ENCODE measurements at places on chromosomes 6 and 20. TPM values are rescaled to one million over a fixed set of nuclear protein-coding genes. Genes with fewer than 3 reads are reported as not detected.
A peak's percentile ranks its signal among the peaks of the same experiment; 100 is the strongest.

GRCh38 chr6:9647071-9647445 is 767.8 kb downstream of the TFAP2A start:
- no peak overlapping the region for H3K4me3 ChIP-seq
- no peaks in the 10 kb centered on the region for H3K4me1 ChIP-seq
- H3K27ac ChIP-seq = no peak overlapping the region
- H3K27me3 ChIP-seq = no peaks in the 10 kb centered on the region

- H3K27me3 ChIP-seq = no peaks in the 10 kb centered on the region
- no peaks in the 10 kb centered on the region for H3K36me3 ChIP-seq
- DNase-seq = no peak
These were observed 6.2 kb upstream of the FLRT3 start for GRCh38 chr20:14343491-14344065.

- no peak overlapping the region for H3K4me3 ChIP-seq
- H3K27ac ChIP-seq = no peak overlapping the region
- H3K4me1 ChIP-seq = no peaks in the 10 kb centered on the region
- H3K36me3 ChIP-seq = no peaks in the 10 kb centered on the region
- DNase-seq = no peak
- H3K27me3 ChIP-seq = no peaks in the 10 kb centered on the region
These were observed 37.7 kb downstream of the ZBTB9 start for GRCh38 chr6:33492093-33492492.

DNA sequence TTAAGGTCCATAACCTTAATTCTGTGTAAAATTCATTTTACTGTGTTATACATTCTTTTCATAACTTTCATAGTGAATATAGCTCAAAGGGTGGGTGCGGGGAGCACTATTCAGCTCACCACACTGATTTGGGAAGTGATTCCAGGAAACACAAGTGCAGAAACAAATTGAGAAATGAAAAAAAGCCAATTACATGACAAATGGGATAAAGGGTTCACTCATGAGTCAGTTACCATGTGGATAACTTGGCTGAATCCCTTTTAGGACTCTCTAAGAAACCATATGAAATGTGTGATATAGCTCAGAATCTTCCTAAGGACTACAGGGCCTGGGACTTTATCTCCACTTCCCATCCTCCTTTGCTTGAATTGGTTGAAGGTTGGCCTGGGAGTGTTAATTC is 3.1 kb upstream of the BTN2A1 start:
- H3K27ac ChIP-seq = no peak overlapping the region
- no peak for DNase-seq
- peaks cover 18% of the 10 kb centered on the region for H3K4me1 ChIP-seq

DNA sequence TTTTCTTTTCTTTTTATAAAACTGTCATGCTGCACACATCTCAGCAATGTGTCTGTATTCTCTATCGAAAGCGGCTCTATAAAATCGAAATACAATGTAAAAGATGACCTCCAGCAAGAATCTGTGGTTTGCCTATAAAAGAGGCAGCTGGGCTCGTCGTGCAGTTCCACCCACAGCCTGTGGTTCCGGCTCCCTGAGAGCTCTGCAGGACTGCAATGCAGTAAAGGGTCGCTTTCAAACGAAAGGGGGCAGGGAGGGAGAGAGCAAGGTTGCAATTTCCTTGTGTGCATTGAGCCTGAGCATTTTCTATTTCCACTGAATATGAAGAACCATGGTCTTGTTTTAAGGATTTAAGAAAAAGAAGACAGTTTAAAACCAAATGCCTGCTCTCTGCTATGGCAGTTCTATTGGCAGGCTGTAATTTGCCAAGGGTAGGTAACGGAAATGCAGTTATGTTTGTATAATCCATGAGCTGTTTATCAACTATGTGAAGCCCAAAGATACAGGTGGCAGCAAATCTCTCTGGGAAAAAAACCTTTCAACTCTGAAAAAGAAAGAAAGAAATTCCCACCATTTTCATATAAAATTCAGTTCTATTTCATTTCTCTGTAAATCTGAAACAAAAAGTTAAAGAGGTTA is 236.5 kb downstream of the HACE1 start:
- H3K4me1 ChIP-seq = peaks cover 4% of the 10 kb centered on the region
- no peaks in the 10 kb centered on the region for H3K36me3 ChIP-seq
- no peak overlapping the region for H3K4me3 ChIP-seq

GRCh38 chr20:56943946-56944945 is 315.1 kb downstream of the TFAP2C start:
- peak overlapping the region; percentile 15 for H3K27ac ChIP-seq
- H3K4me3 ChIP-seq = no peak overlapping the region
- H3K27me3 ChIP-seq = peaks cover 6% of the 10 kb centered on the region
- peaks cover 22% of the 10 kb centered on the region for H3K4me1 ChIP-seq
- peaks cover 15% of the 10 kb centered on the region for H3K36me3 ChIP-seq

DNA sequence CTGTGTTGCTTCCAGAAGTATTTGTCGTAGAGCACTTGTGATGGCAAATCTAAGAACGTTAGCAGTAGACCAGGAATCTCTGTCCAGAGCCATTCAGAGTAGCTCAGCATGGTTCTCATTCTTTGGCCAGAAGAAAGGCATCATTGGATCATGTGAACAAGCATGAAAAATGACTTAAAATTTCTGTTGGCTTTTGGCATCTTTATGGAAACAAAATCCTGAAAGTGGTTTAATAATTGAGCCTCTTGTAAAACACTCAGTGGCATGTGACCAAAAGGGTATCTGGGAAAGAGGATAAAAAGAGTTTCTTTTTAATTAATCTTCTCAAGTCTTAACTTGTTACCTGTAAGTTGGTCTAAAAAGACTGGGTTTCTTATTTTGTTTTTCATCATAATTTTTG is 55.2 kb downstream of the PTPN1 start:
- no peak for DNase-seq
- peaks cover 2% of the 10 kb centered on the region for H3K4me1 ChIP-seq
- H3K27ac ChIP-seq = no peak overlapping the region
- H3K36me3 ChIP-seq = no peaks in the 10 kb centered on the region

DNA sequence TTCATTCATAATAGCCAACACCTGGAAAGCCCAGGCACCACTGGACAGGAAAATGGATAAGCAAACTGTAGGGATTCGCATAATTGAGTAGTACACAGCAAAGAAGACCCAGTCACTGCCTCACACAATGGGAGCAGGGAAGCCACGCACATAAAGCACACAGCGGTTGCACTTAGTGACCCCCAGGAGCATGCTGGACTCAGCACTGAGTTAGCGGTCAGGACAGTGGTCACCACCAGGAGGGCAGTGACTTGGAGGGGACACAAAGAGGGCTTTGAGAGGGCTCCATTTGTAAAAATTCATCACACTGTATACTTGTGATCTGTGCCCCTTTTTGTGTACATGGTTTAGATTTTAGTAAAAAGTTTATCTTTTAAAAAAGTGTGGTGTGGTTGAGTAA is 2.4 kb upstream of the BPIFB3 start:
- no peak overlapping the region for H3K4me3 ChIP-seq
- peaks cover 12% of the 10 kb centered on the region for H3K27me3 ChIP-seq
- no peak overlapping the region for H3K27ac ChIP-seq
- no peak for DNase-seq
- peaks cover 14% of the 10 kb centered on the region for H3K4me1 ChIP-seq

DNA sequence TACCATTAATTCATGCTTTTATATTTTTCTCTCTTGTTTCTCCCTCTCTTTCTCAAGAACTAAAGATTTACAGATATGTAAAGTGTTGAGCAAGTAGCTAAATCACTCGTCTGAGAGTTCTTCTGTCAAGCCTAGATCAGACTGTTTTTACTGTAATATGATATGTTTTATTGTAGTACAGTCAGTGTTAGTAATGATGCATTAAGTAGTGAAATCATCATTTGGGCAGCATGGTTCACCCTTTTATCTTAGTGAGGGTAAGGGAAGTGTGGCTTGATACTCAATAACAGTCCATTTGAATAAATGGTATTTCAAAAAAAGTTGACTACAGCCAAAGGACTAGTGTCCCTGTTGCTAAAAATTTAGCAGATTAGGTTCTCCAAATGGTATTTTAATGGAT is 9.2 kb downstream of the CYB5R4 start:
- H3K27me3 ChIP-seq = no peaks in the 10 kb centered on the region
- H3K4me1 ChIP-seq = no peaks in the 10 kb centered on the region
- no peak overlapping the region for H3K4me3 ChIP-seq

DNA sequence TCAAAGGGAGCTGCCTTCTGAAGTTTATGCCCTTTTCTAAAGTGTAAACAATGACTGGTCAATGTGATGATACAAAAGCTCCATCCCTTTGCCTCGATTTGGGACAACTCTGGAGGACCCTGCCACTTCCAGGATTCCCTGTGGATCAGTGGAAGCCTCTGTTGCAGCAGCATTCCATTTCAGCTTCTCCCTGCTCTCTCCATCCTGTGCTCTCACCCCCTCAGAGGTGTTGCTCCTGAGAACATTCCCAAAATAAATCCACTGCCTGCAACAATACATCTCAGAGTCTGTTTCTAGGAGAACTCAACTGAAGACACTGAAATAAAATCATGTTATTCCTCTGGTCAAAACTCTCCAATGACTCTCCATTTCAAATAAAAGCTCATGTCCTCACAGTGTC is 263.6 kb downstream of the HACE1 start:
- no peak overlapping the region for H3K4me3 ChIP-seq
- H3K4me1 ChIP-seq = peaks cover 4% of the 10 kb centered on the region
- no peak for DNase-seq
- peaks cover 4% of the 10 kb centered on the region for H3K27me3 ChIP-seq

DNA sequence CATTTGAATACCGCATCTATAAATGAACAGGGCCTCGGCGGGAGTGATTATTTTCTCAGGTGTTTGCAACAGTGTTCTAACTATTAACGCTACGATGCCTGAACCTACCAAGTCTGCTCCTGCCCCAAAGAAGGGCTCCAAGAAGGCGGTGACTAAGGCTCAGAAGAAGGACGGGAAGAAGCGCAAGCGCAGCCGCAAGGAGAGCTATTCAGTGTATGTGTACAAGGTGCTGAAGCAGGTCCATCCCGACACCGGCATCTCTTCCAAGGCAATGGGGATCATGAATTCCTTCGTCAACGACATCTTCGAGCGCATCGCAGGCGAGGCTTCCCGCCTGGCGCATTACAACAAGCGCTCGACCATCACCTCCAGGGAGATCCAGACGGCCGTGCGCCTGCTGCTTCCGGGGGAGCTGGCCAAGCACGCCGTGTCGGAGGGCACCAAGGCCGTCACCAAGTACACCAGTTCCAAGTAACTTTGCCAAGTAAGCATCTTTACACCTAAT is 70.9 kb downstream of the HFE start:
- no peaks in the 10 kb centered on the region for H3K36me3 ChIP-seq
- peak; percentile 67 for DNase-seq
- peak overlapping the region; percentile 90 for H3K27ac ChIP-seq

DNA sequence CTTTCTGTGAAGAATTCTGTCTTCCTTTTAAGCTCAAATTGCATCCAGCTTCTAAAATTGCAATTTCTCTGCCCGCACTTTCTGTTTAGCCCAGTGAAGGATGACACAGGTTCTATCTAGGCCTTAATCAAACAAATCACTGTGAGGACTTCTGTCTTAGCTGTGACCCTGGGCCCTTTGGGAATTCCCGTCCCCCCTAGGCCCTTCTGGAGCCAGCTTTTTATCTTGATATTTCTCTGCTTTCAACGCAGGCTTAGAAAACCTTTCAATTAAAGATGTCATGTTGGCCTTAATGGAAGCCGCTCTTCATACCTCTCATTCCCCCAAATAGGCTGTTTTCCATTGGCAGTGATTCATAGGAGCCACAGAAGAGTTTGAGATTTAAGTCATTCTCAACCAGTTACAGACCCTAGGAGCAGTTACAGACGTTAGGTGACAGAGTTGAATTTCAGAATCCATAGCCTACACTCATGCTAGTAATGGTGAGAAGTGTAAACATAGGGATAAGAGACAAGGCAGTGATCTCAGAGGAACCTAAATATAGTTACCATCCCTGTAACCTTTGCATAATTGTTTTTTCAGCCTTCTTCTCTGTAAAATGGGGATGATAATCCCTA is 74.8 kb upstream of the FLRT3 start:
- H3K4me1 ChIP-seq = peaks cover 20% of the 10 kb centered on the region
- no peaks in the 10 kb centered on the region for H3K27me3 ChIP-seq
- no peak overlapping the region for H3K4me3 ChIP-seq

DNA sequence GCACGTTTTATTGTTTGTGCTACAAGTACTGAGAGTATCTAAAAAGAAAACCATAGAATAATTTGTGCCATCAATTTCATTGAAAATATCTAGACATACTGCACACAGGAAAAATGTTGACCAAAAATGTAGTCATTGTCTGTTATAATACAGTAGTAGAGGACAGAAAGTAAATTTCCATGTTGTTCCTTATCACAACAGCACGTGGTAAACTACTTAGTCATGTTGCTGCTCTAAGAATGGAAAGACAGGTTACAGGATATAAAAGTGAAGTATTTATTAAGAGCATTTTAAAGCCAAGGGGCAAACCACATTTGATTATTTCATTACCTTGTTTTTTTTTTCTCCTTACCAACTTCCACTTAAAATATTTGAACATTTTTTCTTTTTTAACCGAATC is 89.0 kb upstream of the CEP85L start:
- H3K27ac ChIP-seq = peak overlapping the region; percentile 56
- no peak for DNase-seq
- peaks cover 13% of the 10 kb centered on the region for H3K4me1 ChIP-seq
- H3K36me3 ChIP-seq = no peaks in the 10 kb centered on the region

DNA sequence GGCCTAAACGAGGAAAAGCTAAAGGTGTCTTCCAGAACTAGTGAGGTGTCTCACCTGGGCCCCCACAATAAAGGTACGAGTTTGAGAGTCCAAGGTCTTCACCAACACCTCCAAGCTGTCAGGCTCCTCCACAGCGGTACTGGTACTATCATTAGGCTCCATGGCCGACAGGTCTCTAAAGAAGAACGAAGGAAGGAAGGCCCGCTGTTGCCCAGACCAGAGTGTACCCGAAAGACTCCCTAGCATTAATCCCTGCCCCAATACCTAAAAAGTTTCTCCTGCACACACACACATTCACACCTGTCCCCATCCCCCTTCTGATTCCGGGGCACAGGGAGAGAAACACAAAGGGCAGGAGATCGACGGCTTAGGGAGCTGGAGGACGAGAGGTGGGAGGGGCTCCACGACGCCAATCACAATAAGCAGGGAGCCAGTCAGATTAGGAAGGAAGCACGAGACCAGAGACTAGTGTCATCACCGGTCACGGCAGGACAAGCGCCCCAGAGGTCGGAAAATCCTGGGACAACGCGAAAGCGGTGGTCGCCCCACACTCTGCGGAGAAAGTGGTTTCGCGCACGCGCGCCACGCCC is 764 bp downstream of the BAG6 start:
- DNase-seq = peak; percentile 80
- peaks cover 4% of the 10 kb centered on the region for H3K36me3 ChIP-seq
- peaks cover 15% of the 10 kb centered on the region for H3K4me1 ChIP-seq
- H3K4me3 ChIP-seq = peak overlapping the region; percentile 93
- H3K27ac ChIP-seq = peak overlapping the region; percentile 99

- H3K27me3 ChIP-seq = peaks cover 30% of the 10 kb centered on the region
- peaks cover 15% of the 10 kb centered on the region for H3K36me3 ChIP-seq
These were observed 852 bp downstream of the SYNGAP1 start for GRCh38 chr6:33420491-33421343.

- H3K27ac ChIP-seq = no peak overlapping the region
- no peaks in the 10 kb centered on the region for H3K36me3 ChIP-seq
- no peaks in the 10 kb centered on the region for H3K27me3 ChIP-seq
- no peak for DNase-seq
- H3K4me1 ChIP-seq = no peaks in the 10 kb centered on the region
- no peak overlapping the region for H3K4me3 ChIP-seq
These were observed 271.4 kb upstream of the MAN1A1 start for GRCh38 chr6:119620846-119621555.

- peaks cover 4% of the 10 kb centered on the region for H3K36me3 ChIP-seq
- DNase-seq = no peak
- no peak overlapping the region for H3K27ac ChIP-seq
- H3K4me3 ChIP-seq = no peak overlapping the region
- no peaks in the 10 kb centered on the region for H3K27me3 ChIP-seq
These were observed 27.9 kb downstream of the EPM2A start for GRCh38 chr6:145707397-145707796.

Gene SIRT5
- 4.9 TPM for total RNA-seq

Gene SLC35D3
- not detected for total RNA-seq

Gene OR2J3
- not detected for total RNA-seq

Gene MEI4
- 0.86 TPM for total RNA-seq

Gene DEFB124
- not detected for total RNA-seq

Gene DUSP22
- 40.4 TPM for total RNA-seq

Gene CCR6
- total RNA-seq = not detected
